ENCODE measurements at places on chromosomes 13 and 19. TPM values are rescaled to one million over a fixed set of nuclear protein-coding genes. Genes with fewer than 3 reads are reported as not detected.
A peak's percentile ranks its signal among the peaks of the same experiment; 100 is the strongest.

Gene VSTM1
- not detected for total RNA-seq

DNA sequence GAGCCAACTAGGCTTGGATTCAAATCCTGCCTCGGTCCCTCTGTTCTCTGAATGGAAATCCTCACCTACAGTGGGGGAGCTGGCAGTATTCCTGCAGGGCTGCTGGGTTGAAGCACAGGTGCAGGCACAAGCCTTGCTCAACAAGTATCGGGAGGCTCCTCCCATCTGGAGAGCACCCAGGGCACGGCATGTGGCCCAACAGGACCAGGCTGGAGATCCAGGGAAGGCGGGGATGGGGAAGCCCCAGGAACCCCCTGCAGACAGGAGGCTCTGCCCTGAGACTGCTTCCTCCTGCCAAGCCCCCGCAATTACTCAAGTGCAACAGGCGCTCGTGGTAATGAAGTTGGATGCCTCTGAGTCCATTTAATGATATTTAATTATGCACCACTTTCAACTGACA lies 128.0 kb upstream of the VSTM2B start:
- peak; percentile 82 for DNase-seq

DNA sequence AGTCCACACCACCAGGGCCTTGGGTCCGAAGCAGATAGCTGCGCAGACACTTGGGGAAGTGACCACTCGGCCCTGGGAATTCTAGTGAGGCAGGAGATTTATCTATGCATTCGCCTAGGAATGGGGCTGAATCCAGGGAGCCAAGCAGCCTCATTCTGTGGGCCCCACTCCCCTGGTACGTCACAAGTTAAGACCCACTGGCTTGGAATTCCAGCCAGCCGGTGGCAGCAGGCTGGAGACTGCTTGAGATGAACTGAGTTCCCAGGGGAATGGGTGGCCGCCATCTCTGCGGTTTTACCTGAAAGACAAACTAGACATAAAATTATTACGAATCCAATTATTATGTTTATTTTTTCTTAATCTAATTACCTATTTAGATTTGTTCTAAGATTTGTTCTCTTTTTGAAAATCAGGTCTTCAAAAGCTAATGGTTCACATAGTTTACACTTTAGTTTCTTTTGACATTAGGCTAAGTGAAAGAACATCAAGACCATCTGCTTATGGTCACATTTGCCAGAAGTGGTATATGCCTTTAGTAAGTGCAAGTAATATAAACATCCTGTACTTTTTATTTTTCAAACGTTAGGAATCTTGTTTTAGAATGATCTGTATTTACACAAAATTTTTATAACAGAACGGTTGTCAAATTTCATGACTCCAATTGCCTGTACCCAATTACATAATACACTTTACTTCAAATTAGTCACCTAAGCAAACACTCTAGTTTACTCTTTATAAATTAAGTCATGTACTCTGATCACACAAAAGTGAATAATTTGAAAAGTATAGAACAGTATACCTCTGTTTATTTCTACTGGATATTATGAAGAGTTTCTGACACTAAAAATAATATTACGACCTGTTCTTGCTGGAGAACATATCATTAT lies 74.4 kb downstream of the SLITRK6 start:
- no peak for DNase-seq

DNA sequence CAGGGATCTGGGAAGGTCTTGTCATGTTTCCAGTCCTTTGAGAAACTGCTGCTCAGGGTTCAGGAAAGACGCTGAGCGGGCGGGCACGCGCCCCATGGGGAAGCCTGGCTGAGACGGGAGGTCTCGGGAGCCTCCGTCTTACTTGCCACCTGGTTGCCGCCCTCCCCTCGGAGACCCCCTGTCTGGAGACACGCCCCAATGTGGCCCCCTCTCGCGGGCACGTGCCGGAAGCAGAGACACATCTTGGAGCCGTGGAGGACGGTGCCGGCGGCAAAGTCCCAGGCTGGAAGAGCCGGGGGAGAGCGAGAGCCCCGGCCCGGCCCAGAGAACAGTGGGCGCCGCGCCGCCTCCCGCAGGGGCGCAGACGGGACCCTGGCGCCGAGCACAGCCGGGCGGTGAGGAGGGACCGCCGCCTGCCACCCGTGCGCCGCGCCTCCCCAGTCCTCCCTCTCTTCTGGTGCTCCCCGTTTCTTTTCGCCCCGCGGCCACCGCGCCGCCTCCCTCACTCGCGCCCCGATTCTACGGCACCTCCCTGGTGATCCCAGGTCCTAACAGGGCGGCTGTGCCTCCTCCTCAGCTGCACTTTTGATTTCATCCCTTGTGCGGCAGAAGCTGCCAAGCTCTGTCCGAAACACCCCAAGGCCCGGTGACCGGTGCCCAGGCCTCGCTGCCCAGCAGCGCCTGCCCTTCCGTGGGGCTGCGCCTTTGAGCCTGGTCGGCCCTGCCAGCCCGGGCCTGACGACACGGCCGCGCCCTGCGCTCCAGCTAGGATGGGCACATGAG lies 15.5 kb downstream of the GJB2 start:
- no peak for DNase-seq

DNA sequence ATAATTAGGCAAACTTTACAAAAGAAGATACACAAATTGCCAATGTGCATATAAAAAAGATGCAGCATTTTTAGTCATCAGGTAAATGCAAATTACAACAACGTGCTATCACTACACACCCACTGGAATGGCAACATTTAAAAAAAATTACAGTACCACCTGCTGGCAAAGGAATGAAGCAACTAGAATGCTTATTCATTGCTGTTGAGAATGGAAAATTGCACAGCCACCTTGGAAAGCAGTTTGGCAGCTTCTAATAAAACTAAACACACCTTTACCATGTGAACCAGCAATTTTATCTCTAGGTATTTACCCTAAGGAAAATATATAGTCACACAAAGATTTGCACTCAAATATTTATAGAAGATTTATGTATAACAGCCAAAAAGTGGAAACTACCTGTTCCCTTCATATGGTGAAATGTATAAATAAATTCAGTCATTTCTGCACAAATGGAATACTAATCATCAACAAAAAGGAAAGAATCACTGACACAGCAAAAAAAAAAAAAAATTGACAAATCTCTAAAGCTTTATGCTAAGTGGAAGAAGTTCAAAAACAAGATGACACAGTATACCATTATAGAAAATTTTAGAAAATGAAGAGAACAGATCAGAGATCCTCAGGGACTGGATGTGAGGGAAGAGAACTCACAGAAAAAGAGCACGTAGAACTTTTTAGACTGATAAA lies 30.3 kb downstream of the OXGR1 start:
- no peak for DNase-seq

- DNase-seq, result peak; percentile 92
Observed at GRCh38 chr19:3034656-3035541, 5.8 kb upstream of the TLE2 start.

DNA sequence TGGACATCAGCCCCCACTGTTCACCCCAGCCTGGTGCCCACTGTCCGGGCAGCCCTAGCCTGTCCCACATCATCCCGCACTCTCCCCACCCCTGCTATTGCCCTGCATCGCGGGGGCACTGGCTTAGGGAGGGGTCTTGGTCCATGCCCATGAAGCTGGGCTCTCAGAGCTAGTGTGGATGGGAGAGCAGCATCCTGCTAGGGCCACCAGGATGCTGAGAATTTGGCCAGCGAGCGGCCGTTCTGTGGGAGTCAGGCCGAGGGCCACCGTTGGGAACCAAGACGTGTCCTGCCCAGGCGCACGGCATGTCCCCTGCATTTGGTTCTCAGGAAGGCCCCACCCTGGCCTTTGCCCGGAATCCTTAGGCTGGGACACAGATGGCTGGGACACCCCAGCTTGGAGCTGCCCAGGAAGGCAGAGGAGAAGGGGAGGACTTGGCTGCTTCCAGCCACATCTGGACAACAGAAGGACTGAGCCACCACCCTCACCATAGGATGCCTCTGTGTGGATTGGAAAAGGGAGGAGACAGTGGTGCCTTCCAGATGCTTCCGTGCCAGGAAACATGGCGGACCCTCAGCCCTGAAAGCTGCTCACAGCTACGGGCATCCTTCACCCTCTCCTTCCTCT lies 14.6 kb downstream of the ADGRE5 start:
- no peak for DNase-seq

DNA sequence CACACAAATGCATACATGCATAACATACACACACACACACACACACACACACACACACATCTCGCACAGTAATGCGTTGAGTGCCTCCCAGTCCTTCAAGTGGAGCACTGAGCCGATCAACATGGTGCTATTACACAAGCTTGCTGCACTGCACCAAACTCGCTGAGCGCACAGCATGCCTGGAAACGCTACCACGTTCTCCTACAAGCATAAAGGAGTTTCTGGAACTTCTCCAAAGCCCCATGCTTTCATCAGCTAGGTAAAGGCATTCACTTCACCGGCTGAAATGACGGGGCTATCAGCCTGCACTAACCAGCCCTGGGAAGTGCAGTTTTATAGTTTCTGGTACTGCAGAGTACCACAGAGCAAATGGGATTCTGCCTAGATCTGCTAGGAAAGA lies 92.7 kb downstream of the FGF14 start:
- no peak for DNase-seq

DNA sequence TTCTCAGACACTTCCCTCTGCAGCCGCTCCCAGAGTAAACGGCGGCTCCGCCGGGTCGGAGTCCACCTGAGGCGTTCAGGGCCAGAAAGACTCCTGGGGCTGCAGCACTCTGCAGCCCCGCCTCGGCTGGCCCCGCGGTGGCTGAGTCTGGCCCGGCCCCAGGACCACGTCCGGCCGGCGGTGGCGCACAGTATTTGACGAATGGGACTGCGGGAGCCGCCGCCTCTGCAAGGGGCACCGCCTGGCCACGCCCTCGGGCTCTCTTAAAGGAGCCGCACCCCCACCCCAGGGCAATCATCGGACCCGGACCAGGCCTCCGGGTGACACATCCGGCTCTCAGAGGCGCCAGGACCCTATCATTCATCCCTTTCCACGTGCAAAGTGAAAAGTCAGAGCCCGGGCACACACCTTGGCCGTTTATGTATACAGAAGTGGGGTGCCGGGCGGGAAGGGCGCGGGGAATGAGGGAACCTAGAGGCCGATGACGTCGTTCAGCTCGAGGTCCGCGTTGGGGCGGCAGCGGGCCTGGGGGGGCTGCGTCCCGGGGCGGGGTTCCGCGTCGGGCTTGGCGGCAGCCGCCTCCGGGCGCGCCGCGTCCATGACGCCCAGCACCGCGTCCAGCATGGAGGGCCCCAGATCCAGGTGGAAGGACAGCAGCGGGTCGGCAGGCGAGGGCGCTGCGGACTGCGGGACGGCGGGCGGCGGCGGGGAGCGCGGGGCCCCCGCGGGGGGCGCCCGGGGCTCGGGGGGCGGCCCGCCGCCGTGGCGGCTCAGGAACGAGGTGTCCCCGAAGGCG lies 1.2 kb upstream of the LENG9 start:
- peak; percentile 98 for DNase-seq

GRCh38 chr19:38793177-38793576 lies 4.2 kb downstream of the LGALS7B start:
- peak; percentile 36 for DNase-seq

- DNase-seq, result peak; percentile 98
Observed at GRCh38 chr19:2636897-2637683, 65.4 kb downstream of the GNG7 start.

DNA sequence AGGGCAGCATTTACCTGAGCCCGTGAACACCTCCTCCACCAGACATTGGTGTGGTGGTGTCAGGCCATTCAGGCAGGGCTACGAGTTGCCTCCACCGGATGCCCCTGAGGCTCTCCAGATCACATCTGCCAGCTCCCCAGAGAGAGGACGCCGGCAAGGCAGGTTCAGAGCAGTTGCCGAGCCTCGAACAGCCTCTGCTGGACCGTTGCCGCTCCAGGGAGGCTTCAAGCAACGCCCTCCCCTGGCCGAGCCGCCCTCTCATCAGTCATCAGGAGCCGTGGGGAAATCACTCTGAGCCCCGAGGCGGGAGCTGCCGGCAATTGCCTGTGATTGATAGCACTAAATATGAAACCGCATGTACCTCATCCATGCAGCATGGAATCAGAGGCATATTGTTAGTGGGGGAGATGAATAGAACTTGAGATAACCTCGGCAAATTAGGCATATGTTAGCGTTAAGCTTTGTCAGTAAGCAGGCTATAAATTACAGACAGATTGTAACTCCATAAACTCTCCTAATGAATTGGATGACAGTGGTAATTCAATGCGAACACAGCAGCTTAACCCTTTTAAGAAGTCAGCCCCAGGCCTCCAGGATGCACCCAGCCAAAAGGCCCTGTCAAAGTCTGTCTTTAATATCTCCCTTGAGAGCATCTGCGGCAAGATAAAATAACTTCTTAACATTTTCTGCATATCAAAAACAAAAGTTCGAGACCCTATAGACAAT lies 29.8 kb upstream of the SPACA7 start:
- DNase-seq, result no peak
